Fibroblast of the aortic adventitia (primary cell): ENCODE measurements at places on chromosomes 12 and 14. TPM values are rescaled to one million over a fixed set of nuclear protein-coding genes. Genes with fewer than 3 reads are reported as not detected.

Gene SLC38A4
- 1.6 and 4.6 TPM in 2 replicates for total RNA-seq

Gene SYCP3
- 0.18 and 0.82 TPM in 2 replicates for total RNA-seq

- DNase-seq: no peak
These were observed 112.5 kb downstream of the ETV6 start for GRCh38 chr12:11761869-11762567.

DNA sequence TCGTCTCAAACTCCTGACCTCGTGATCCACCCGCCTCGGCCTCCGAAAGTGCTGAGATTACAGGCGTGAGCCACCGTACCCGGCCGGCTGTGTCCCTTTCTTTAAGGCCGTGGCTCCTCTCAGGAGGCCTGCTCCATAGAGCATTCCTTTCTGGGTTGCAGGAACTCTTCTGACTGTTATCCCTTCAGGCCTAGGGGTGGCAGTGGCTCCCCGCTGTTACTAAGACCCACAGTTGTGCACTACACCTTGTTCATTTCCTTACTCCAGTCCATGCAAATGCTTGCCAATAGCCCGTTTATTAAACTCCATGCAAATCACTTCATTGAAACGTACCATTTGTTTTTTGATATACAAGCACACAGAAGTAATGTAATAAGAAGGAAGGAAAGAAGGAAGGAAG lies 234.7 kb downstream of the BCAT1 start:
- DNase-seq: no peak

DNA sequence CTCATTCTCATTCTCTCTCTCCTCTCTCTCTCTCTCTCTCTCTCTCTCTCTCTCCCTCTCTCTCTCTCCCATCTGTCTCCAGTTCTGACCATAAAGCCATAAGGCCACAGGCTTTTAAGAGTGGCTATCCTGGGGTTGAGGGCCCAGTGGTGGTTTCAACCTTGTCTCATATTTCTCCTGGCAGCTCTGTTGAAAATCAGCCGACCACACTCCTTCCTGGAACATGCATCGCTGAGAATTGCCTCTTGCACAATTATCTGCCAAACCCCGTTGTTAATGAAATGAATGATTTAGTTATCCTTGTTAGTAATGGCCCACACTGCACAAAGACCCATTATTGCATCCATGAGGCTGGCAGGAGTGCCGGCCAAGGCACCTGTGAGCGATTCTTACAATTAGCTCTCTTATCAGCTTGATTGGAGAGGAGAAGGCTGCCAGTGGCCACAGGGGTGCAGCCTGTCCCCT lies 30.4 kb upstream of the KCNA5 start:
- DNase-seq: peak; percentile 25

Gene WNK1
- total RNA-seq: 57.8 and 91.7 TPM in 2 replicates

GRCh38 chr12:132159555-132160003 lies 15.3 kb downstream of the NOC4L start:
- DNase-seq: no peak

DNA sequence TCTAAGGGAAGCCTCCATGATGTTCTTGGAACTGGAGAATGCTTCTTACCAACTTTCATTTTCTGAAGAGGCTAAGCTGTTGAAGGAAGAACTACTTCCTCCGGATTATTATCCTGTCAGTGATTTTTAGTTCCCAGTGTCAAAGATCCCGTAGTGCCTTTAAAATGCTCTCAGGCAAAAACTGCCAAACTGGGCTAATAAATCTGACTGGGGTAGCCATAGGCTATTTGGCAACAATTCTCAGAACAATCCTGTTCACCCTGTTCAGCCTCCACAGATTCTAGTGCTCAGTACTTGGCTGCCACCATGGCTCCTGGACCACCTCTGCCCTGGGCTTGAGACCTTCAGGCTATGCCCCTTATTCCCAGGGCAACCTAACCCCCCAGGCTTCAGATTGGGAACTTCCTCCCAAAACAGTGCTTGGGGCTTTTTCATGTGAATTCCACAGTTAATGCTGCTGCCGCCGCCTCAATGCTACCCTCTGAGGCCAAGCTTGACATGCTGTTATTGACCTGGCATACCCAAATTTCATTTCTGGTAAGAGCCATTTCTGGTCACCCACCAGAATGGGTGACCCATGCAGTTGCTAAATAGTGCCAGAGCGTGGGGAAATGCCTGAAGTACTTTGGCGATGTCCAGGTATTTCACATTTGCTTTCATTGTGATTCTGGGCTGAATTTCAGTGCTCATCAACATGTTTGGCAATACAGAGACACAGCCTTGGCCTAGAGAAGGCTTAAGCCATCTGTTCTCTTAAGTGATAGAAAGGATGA lies 110.0 kb upstream of the ARHGAP5 start:
- DNase-seq: no peak

- DNase-seq: no peak
These were observed 29.8 kb downstream of the NCOR2 start for GRCh38 chr12:124537525-124538193.

DNA sequence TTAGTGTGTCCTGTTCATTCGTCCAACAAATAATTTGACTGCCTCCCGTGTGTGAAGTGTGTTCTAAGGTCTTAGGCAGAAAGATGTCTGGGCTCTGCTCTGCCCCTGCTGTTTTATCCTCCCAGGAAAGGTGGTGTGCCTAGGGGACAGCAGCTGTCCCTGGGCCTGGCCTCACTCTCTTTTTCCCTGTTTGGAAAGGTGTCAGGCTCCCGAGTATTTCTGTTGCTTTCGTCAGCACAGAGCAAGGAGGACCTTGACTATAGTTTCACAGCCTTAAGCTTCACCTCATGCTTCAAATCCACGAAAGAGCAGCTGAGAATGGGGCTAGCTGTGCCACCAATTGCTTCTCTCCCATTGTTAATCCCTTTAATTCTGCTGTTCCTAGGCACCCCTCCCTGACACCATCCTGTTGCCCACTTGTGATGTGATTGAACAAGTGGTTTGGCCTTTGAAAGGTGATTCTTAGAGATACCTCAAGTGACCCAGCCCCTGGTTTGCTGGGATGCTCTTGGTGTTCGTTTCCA lies 54.2 kb downstream of the TGFB3 start:
- no peak for DNase-seq

DNA sequence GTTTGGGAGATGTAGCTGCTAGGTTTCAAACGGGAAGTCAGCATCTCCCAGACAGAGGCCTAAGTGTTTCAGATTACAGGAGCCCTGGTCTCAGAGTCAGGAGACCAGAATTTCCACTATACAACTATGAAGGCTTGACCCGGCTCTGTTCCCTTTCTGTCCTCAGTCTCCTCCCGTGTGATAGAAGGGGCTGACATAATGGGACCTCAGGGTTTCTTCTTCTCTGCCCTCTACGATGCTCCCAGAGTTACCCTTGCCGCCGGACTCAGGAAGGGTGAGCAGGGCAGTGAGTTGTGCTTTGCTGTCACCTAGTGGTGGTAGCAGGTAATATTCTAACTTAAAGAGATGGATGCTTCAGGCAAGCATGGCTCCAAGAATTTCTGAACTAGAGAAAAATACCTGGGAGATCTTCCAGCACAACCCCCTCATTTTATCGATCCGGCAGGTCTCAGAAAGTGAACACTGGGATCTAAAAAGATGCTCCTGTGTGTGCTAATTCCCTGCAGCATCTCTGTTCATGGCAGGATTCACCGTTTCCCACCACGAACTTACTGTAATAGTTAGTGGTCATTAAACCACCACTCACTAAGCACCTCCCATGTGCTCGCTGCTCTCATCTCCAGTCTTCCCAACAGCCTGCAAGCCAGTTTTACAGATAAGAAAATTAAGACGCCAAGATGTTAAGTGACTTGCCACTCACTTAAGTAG lies 84.4 kb downstream of the VWF start:
- DNase-seq: peak; percentile 85

DNA sequence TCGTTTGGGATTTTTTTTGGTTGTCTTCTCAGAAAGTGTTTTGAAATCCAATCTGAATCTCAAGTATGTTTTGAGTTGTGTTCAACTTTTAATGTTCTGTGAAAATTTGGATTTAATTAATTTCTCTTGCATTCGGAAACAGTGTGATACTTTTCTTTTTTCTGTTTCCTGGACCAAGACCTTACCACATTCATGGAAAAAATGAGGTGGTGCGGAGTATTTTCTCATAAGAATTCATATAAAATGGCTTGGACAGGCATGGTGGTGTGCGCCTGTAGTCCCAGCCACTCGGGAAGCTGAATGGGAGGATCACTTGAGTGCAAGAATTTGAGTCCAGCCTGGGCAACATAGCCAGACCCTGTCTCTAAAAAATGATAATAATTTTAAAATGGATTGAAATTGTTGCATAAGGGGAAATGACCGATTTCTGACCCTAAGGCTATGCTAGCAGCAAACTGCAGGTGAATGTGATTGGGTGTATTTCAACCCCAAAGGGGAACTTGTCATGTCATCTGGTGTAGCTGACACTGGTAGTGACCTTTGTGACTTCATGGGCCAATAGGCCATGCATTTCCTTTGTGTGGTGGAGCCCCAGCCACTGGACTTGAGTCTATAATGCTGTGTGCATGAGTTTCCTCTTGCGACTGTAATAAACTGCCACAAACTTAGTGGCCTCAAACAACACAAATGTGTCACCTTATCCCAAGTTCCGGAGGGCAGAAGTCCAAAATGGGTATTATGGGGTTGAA lies 123.5 kb upstream of the RFLNA start:
- no peak for DNase-seq

DNA sequence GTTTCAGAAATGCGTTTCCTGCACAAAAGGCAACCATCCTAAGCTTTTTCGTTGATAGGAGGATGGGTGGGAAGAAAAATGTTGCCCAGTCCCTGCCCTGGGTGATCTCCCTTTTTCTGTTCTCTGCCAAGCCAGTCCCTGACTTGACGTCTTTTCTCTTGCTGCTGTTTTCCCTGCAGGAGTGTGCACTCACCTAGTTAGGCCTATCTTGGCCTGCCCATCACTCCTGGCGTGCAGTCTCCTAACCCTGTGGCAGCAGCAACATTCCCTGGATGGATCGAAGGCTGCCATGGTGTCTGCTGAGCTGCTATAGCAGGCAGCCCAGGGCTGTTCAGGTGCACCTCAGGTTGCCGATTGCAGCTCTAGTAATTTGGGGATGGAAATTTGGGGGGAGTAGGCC lies 1.2 kb downstream of the UNC119B start:
- DNase-seq: no peak

GRCh38 chr12:41697161-41697560 lies 447.5 kb downstream of the GXYLT1 start:
- DNase-seq: no peak

DNA sequence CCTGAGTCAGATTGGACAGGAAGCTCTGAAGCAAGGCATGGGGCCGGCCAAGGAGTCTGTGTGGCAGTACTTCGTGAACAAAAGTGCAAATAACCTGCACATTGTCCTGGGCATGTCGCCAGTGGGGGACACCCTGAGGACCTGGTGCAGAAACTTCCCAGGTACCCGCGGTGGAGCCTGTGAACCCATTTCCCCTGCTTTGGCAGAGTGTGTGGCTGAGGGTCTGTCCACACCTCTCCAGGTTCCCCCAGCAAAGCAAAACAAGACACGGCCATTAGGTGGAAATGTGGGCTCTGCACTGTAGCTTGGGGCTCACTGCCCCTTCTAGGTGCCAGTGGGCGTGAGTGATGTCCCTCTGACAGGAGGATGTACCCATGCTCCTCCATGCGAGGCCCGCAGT lies 79.4 kb downstream of the CCDC92 start:
- DNase-seq: no peak

DNA sequence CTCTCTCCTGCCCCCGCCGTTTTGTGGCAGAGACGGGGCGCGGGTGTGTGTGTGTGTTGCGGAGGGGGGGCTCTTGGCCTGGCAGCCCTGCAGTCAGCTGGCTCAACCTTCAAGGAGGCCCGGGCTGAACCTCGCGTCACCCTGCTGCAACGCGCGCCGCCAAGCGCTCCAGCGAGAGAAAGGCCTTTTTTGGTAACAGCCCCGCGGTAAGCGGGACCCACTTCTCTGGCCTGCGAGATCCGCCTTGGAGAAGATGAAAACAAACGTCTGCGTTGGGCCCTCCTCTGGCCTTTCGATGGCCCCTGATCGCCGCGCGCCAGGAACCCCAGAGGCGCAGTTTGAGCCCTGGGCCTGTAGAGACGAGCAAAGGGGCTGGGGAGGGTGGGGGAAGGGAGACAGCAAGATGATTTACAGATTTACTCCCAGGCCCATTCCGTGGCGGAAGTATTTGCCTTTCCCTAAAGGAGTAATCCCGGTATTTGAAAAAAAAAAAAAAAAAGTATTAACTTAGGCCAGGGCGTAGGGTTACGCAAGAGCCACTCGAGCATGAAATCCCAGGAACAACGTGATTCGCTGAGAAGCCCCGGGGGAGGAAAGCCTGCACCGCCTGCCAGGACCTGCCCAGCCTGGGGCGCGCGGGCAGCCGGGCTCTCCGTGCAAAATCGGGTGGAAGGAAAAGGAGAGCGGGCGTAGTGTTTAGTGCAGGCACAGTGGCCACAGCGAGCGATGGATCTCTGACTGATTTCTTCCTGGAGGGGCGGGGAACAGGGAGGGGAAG lies 4.5 kb upstream of the IRF2BPL start:
- peak; percentile 100 for DNase-seq

DNA sequence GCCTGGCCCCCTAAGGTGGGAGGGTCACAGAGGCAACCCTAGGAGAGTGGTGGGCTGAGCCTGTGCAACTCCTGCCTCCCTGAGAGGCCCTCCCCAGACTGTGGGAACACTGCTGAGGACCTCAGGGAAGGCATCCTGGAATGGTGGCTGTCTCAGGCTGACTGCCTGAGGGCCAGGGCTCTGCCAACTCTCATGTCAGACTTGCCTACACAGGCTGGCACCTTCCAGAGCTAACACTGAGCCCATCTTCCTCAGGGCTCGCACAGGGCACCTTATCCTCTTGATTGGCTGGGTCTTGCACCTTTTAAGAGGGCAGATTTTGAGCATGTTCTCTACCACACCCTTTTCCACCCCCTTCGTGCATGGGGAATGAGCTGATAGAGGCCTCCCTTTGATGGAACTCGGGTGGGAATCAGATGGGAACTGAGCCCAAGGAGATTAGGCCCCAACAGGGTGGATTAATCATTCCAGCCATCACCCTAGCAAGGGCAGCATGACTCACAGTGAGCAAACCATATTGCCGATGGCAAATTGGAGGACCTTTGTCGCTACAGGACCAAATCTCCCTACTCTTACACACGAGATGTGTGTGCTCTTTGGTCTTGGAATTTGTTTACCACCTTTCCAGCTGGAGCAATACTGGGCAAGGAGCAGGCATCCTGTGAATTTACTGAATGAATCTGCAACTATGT lies 702.8 kb downstream of the VRK1 start:
- DNase-seq: no peak

Gene DUSP16
- 5.9 and 6.8 TPM in 2 replicates for total RNA-seq
